ENCODE measurements at places on chromosomes 3 and 15.

DNA sequence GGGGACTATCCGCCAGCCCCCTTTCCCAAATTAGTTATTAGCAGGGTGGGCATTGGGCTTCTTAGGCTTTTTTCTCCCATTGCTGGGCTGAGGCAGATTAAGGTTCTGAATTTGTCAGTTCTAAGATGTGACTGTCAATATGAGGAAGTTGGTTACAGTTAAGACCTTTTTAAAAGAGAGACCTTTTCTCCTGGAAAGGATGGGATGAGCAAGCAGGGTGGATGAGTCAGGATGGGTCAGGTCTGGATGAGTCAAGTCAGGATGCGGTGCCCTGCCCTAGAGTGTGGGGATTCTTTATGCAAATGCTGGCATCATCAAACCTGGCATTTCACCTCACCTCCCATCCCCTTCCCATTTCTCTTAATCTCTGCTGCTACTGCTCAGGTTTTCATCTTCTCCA, 1.9 kb downstream of the AEN start:
- DNase-seq, result no peak

DNA sequence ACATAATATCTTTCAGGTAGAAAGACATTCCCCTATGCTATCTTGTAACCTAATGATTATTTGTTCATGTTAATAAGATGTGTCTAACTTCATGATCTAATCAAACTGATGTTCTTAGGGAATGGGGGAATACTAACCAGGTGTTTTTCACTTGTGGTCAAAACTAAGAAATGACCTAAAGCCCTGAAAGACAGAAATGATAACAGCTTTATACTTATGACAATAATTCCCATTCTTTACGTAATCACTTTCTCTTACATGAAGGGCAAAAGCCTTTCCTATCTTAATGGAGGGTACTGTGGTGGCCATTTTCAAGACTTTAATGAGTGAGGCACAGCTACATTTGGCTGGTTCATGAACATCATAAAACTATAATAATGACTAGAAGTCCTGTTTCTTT, 33.9 kb upstream of the MEIS2 start:
- no peak for DNase-seq

DNA sequence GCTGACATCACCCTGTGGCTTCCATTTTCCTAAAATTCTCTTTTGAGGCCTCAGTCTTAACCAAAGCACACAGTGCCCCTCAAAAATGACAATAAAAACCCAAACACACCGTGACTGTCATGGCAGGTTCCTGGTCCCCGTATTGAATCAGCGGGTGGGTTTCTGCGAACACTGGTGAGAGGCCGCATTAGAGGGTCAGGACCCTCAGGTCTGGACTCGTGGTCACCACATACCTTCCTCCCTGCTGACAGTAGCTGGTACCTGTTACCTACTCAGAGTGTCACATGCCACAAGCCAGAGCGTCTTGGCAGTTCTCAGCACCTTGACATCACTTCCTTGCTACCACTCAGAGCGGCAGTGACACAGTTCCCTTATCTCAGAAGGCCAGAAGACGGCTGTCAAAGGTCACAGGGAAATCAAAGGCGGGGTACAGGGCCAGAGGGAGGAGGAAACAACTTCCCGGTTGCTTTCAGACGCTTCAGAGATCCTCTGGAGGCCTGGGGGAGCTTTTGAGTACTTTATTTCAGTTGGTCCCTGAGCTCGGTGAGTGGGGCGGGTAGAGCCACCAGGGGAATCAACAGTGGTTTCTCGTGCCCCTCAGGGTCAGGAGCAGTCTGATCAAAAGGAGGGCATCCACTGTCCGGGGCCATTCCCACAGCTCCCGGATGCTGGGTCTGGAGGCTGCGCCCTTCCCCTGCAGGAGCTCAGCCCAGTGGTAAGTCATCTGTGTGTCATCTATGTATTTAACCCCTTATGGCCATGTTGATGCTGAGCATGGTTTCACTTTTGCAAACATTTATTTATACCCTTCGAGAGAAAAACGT, at the start of the genes CCR5AS and CCRL2:
CCR5AS (minus strand) TSS at position 279 of the 824 bp plus-strand sequence.
CCRL2 (plus strand) TSS at position 472 of the 824 bp plus-strand sequence. CDS start 821 bp downstream, outside the sequence.
- peak; percentile 8 for DNase-seq

- DNase-seq, result peak; percentile 48
Observed at GRCh38 chr3:43296565-43296964, 10.2 kb downstream of the SNRK start.

GRCh38 chr3:30644615-30645014, 38.2 kb downstream of the TGFBR2 start:
- no peak for DNase-seq

DNA sequence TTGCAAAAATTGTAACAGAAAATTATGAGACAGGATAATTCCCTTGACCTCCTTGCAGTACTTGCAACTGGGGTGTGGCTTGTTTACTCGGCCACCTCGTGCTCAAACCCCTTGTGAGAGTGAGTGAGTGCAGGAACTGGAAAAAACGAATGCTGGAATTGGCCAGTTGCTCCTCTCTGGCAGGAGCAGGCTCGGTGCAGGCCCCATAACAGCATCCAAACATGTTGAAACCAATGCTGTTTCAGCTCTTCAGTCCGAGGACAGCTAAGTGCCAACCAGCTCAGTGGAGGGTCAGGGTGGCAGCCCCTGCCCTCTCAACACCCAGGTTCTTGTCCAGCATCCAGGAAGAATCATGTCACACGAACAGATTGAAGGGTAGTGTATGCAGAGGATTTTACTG, 36.9 kb downstream of the METTL6 start:
- DNase-seq, result no peak

GRCh38 chr15:62901909-62902546, 140.5 kb upstream of the TPM1 start:
- DNase-seq, result no peak

Measured in activated CD4-positive, alpha-beta T cell treated with anti-CD3 and anti-CD28 coated beads, Interleukin-2, amount 50 U/mL, for 24 hours (primary cell).